ENCODE measurements at places on chromosomes 12 and 14.

GRCh38 chr14:98408713-98409112 lies 863.3 kb downstream of the BCL11B start:
- DNase-seq: no peak

GRCh38 chr14:42110167-42110566 lies 503.5 kb downstream of the LRFN5 start:
- DNase-seq: no peak

DNA sequence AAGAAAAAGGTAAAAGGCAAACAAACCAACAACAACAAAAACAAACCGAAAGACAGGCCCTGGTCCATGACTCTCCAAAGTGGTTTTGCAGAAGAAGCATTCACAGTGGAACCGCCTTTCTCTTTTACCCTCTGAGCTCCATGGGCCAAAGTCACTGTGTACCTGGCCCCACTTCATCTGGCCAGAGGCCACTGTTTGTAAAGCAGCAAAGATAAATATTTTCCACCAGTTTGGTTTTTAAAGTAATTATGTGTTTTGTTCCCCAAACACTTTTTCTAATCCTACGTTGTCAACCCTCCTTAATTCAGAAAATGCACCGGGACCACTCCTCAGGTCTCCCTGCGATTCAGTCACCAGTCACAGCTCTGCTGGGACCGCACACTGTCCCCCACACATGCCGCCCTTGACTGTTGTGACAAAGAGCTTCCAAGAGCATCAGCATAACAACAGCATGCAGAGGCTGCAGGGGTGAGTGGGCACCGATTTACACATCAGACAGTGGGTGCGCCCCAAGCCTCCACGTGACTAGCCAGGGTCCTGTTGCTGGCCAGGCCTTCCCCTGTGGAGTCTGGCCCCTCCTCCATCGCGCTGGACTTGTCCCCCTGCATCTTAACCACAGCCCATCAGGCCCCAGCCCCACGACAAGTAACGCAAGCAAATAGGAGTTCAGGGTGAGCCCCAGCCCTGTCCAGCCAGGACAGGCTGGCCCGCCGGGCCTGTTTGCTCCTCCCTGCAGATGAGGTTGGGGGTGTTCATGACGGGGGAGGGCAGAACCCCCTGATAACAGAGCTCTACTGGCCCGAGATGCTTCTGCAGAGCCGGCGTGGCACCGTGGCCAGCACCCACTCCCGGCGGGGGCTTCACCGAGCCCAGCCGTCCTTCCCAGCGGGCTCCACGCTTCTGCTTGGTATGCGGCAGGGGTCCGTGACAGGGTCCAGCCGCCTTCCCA lies 65.2 kb upstream of the DIO3 start:
- no peak for DNase-seq

DNA sequence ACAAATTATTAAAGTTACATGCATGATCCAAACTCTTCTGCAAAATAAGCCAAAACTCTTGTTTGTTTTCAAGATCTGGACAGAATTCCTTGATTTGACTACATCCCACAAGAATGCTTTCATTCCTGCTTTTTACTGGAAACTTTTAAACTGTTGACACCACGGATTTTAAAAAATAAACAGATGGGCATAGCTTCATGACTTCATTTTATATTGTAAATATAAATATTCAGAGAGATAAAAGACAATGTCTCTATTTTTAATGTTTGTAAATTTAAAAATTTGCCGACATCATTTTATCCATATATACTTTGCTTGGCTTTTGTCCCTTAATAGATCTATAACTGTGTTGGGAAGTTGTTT lies 134.3 kb upstream of the DCN start:
- no peak for DNase-seq

DNA sequence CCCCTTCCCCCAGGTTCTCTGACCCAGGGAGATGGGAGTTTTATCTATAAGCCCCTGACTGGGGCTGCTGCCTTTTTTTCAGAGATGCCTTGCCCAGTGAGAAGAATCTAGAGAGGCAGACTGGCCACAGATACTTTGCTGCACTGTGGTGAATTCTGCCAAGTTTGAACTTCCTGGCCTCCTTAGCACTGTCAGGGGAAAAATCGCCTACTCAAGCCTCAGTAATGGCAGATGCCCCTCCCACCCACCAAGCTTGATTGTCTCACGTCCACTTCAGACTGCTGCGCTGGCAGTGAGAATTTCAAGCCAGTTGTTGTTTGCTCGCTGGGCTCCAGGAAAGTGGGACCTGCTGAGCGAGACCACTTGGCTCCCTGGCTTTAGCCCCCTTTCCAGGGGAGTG lies 31.7 kb downstream of the KLRK1 start:
- DNase-seq: no peak

GRCh38 chr12:3020850-3021435 lies 56.2 kb upstream of the TSPAN9 start:
- no peak for DNase-seq

- DNase-seq: no peak
Measured at GRCh38 chr12:65825507-65826352, 1.4 kb downstream of the HMGA2 start.

GRCh38 chr12:570921-571794 lies 92.1 kb downstream of the NINJ2 start:
- DNase-seq: no peak

DNA sequence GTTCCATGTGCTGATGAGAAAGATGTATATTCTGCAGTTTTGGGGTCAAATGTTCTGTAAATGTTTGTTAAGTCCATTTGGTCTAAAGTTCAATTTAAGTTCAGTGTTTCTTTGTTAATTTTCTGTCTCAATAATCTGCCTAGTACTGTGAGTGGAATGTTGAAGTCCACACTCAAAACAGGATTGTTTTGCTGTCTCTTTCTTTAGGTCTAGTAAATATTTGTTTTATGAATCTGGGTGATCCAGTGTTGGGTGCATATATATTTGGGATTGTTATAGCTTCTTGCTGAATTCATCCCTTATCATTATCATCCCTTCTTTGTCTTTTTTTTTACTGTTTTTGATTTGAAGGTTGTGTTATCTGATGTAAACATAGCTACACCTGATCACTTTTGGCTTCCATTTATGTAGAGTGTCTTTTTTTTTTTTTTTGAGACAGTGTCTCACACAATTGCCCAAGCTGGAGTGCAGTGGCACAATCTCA lies 26.0 kb upstream of the PRPF39 start:
- no peak for DNase-seq

DNA sequence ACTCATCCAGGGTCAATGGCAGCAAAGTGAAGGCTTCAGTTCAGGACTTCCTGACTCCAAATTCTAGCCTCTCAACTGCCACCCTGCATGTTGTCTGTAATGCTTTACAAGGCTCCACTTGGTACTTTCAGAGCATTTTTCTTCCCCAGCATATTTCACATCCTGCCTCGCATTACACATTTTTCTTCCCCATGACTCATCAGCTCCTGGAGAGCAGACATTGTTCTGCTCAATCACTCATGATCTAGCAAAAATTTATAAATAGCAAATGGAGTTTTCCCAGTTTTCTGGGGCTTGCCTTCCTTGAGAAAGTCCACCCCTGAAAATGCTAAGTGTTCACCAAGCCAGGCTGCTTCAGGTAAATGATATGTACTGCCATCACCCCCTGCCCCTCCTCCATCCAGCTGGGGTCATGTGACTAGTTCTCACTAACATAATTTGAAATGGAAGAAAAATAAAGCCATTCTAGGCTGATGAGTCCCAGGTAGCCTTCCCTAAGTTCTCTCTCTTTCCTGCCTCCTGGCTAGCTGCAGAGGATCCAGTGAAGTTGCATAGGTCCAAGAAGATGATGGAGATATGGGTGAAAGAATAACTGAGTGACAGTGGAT lies 69.4 kb downstream of the ARMH4 start:
- no peak for DNase-seq

DNA sequence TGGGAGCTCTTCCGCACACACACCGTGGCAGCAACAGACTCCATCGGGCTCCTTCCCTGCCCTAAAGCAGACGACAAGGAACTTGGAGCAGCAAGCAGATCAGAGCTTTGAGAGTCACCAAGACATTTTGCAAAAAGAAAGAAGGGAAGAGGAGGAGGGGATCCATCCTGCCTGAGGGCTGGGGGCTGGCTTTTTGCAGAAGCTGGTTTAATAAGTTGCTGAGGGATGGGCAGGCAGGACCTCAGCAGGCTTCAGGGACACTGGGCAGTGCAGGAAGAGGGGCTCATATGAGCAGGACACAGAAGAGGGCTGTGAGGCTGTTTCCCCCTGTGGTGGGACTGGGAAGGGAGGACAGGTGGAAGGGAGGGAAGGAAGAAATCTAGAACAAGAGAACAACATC lies 133.4 kb upstream of the GSC start:
- DNase-seq: no peak

DNA sequence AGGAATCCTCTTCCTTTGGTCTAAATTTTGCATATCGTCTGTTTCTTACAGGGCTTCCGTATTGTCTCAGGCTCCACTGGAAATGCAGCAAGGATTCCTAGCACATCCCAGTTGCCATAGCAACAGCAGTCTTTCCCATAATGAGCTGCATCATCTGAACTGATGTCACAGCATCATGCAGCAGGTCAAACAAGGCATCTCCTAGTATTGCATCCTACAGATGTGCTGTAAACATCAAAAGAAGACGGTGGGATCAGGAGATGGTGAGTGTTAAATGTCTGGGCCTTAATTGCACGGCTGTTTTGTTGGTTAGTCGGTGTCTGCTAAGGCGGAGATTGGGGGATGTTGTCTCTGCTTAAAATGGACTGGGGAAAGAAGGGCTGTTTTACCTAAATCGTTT lies at the start of gene AKAP6:
TSS of gene AKAP6 (plus strand) at position 153 of the 400 bp plus-strand sequence. CDS start 104,196 bp downstream, outside the sequence.
- DNase-seq: no peak

DNA sequence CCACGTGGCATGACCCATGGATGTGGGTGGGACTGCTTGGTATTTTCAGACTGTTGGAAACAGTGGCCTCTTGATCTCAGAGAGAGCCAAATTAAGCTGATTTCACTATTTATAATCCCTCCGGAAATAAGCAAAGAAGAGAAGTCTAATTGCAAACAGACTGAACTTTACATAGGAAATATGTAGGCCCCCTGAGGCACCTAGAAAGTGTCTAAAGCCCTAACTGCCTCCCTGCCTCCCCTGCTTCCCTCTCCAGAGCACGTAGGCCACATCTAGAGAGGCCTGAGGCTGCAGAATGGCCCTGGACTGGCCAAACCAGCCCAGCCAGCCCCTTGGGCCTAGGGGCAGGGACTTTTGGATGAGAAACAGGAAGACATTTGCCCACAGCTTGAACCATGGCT lies 123.8 kb downstream of the ZFP36L1 start:
- DNase-seq: no peak

GRCh38 chr12:96047229-96048211 lies 12.1 kb upstream of the LTA4H start:
- DNase-seq: no peak

GRCh38 chr14:78508023-78508422 lies 337.9 kb downstream of the NRXN3 start:
- no peak for DNase-seq

DNA sequence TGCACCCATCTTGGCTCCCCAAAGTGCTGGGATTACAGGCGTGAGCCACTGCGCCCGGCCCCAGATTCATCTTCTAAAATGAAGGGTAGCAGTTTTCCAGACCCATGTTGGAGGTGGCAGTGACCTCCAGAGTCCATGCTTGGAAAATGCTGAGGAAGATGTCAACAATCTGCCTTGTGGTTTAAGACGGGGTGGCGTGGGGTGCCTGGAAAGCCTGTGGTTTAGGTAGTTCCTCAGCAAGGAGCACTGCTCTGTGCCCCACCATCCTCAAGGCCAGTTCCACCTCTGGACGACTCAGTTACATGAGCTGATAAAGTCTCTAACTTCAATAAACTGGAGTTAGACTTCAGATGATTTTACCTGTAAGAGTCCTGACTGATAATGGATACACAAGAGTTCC lies 48.6 kb downstream of the DRAM1 start:
- DNase-seq: no peak

GRCh38 chr12:28027947-28028724 lies 55.6 kb upstream of the PTHLH start:
- no peak for DNase-seq

DNA sequence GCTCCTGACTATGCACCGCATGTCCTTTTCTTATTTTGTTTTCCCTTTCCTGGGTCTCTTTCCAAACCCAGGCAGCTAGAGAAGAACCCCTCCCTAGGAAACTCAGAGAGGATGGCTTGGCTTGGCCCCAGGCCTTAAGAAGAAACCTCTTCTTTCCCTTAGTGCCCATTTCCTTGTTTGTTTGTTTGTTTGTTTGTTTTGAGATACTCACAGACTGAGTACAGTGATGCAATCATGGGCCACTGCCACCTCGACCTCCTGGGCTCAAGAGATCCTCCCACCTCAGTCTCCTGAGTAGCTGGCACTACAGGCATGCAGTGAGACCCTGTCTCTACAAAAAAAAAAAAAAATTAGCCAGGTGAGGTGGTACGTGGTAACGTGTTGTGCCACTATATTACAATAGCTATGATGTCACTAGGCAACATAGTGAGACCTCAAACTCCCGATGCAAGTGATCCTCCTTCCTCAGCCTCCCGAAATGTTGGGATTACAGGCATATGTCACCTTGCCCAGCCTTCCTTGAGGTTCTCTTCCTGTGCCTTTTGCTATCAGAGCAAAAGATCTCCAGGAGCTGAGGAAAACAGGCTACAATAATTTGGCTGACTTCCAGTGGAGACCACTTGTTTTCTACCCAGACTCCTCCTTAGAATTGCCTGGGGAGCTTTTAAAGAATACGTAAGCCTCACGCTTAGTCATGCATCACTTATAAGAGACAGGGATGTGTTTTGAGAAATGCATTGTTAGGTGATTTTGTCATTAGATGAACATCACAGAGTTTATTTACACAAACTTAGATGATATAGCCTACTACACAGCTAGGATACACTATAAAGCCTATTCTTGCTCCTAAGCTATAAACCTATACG lies 34.5 kb upstream of the LGALS3 start:
- no peak for DNase-seq

DNA sequence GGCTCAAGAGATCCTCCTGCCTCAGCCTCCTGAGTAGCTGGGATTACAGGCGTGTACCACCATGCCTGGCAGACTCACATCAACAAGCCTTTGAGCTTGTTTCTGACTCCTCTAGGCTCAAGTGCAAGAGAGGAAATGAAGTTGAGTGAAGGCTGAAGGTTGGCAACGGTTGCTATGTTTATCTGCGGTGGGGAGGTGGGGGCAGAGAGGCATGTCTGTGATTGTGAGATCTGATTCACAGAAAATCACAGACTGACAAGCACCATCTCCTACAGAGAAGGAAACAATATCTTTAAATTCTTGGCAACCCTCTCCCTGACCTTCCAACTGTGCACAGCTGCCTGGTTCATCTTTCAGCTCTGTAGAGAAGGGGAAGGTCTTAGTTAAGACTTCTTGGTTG lies 22.1 kb upstream of the NINJ2 start:
- DNase-seq: peak; percentile 34

DNA sequence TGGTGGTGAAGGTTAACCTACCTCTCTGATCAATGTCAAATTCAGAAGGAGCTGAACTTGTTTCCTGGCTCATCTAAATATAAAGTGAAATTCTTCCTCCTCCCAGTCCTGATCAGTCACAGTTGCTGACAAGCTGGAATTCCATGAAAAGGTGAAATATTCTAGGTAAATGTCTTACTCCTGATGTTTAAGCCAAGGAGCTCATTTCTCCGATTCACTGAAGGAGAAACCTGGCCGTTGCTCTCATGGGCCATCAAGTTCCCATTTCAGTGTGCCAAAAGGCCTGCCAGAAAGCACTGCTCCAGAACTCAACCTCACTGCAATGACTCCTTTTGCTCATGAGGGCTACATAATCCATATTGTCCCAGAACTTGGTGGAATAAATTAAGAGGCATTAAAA lies 707.5 kb downstream of the GALC start:
- DNase-seq: no peak

All from stimulated activated CD4-positive, alpha-beta T cell treated with anti-CD3 and anti-CD28 coated beads, Interleukin-4, amount 100 ng/mL, for 4 hours (primary cell).